H7 (cell line): ENCODE measurements at places on chromosomes 2 and 18.

- DNase-seq, result no peak
These were observed 1.2 kb upstream of the SELENOI start for GRCh38 chr2:26344581-26345282.

DNA sequence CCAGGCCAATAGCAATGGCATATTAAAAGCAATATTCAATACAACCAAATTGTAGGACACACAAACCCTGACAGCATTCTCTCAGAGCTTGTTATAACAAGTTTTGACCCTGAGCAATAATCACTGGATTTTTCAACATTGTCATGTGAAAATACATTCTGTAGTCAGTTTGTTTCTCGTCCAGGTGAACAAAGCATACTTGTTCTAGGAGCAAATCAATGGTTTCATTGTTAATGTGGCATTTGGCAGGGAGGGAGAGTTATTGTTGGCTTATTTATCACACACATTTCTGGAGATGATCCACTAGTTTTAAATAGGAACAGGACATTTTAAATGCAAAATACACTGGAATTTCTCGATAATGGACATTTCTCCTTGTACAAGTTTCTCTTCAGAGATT lies 69.9 kb upstream of the L3MBTL4 start:
- DNase-seq, result no peak

DNA sequence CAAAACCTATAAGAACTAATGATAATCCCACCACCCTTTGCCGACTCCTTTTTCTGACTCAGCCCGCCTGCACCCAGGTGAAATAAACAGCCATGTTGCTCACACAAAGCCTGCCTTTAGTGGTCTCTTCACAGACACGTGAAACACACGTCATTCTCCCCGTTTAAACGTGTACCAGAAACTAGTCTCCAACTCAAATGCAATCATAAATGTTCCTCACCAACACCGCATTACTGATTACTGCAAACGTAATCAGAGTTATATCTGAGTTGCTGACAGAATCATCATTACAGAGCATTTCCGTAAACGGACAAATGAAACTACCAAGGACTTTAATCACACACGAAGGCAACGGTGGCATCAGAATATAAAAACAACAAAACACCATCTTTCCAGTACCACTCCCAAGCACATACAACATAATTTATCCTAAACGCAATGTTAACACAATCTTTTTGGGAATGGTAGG lies 1.9 kb downstream of the CLK1 start:
- DNase-seq, result peak; percentile 29

DNA sequence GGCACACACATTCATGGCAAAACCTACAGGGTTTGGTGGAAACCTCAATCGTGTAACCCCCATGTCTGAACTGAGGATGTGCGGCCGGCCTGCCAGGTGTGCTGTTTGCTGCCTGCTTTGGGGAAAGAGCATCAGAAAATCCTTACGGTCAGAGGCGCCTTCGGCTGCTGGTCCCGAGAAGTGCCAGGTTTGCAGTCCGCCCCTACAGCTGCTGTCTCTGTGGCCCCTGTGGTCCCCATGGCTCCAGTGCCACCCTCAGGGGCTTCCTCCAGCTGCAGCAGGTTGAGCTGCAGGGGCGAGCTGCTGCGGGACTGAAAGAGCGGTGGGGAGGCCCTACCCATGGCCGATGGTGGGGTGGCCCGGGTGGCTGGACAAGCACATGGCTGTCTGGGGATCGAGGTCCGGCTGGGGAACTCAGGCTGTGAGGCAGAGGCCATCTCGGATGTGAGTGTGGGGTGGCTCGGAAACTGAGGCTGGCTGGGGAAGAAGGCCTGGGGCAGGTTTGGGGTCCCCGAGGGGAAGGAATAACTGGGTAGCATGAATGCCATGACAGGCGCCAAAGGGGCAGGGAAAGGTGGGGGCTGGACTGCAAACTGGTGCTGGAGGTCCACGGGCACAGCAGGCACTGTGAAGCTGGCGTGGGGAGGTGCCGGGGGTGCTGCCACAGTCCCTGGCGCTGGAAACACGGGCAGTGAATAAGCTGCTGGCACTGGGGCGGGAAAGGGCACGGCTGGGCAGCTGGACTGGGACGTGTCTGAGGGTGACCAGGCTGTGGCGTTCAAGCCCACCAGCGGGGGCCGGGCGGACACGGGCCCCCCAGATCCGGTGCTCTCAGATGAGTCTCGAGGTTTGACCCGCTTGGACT lies 13.2 kb upstream of the HES6 start:
- no peak for DNase-seq

GRCh38 chr2:19802086-19802841 lies 99.5 kb downstream of the TTC32 start:
- DNase-seq, result no peak

DNA sequence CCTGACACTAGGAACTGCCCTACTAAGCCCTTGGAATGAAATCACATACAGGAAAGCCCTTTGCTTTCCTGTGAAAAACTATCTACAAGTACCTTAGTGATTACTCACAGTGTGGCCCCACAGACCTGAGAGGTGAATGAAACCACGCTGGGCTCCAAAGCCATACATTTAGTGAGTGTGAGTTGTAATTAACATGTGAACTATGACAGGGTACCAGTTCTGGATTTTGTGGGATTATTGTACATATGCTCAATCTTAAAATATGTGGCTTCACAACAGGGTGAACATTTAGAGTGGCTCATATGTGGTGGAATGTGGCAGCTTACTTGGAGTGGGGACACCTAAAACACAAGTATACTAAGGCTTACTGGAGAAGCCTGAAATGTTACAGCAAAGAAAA lies 12.3 kb downstream of the KCTD1 start:
- no peak for DNase-seq

- DNase-seq, result no peak
These were observed 133.6 kb downstream of the SP3 start for GRCh38 chr2:173831312-173832229.

GRCh38 chr2:240596491-240596931 lies 10.0 kb downstream of the CAPN10 start:
- peak; percentile 60 for DNase-seq

DNA sequence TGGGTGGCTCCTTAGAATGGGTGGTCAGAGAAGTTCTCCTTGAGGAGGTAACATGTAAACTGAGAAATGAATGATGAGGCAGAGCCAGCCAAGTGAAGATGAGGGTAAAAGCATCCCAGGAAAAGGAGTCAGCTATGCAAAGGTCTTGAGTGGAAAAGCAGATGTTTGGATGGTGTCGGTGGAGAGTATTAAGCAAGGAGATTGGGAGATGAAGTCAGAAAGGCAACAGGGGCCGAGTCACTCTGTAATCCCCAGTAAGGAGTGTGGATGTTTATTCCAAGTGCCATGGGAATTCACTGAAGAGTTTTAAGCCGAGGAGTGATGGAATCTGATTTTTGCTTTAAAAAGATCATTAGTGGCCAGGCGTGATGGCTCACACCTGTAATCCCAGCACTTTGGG lies 3.4 kb upstream of the STAMBP start:
- no peak for DNase-seq

- no peak for DNase-seq
These were observed 108.3 kb downstream of the ATL2 start for GRCh38 chr2:38268691-38269327.

DNA sequence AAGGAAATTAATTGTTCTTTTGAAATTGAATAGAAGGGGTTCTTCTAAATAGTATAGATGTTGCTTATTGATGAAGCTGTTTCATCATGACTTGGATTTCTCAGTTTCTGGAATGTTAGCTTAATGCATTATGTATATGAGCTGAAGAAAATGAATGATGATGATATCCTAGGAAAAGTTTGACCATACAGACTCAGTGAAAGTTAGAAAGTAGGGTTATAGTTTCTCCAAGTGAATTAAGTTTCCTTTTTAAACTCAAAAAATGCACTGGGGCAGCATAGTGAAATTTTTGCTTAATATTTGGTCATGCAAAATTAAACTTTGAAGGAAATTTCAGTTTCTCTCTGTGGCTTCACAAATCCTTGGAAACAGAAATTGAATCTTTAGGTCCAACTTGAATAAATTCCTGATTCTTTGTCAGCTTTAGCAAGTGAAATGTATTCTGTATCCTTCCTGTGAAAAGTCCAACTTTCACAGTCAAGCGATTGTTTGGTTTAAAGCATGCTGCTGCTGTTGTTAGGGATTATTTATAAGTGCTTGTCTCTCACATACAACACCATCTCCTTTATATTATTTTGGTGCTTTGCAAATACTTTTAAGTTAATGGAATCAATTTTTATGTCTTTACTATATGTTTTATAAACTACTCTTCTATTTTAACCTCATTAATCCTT lies 78.2 kb downstream of the PIK3C3 start:
- no peak for DNase-seq

DNA sequence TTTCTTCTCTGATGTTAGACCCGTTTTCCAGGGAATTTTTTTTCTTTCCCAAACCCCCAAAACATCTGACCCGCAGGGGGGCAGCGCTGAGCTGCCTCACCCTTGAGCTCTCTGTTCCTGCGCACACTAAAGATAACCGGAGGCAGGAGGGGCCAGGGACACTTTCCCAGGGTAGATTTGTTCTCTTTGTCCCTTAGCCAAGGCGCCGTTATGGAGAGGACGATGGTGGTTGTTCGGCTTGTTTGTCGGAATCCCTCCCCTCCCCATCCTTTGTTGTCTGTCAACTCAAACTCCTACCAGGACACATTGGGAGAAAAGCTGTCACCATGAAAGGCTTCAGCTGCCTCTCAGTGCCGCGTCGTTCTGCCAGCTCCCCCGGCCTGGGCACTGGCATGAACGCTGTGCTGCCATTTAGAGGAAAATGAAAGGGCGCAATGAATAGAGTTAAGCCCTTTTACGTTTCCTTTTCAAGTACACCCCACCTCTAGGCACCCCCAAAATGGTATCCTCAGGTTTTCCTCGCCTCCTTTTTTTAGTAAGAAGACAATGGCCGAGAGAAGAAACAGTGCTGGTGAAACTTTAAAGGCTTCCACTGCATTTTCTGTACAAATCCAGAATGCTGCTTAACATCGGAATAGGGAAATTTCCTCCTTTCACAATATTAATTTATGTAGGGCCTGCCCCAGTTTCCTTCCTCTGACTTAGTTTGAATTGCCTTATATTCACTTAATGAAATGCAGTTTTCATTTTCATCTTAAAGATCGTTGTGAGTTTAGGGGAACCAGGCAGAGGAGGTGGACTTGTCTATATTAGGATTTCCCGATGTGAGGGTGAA lies 62.1 kb downstream of the RND3 start:
- DNase-seq, result peak; percentile 48

DNA sequence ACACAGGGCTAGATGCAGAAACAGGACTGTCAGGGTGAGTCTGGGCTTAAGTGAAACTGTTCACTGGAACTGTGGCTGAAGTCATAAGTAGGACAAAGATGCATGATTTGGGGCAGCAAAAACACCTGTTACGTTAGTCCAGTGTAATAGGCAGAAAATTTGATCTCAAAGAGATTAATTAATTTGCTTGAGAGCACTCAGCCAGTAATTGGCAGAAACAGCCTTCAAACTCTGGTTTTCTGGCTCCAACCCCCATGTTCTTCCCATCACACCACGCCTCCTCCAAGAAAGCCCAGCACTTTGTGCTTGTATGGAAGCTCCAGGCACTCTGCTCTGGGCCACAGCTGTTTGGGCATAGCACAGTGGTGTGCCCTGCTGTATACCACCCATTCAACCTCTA lies 54.0 kb downstream of the CNTNAP5 start:
- no peak for DNase-seq

DNA sequence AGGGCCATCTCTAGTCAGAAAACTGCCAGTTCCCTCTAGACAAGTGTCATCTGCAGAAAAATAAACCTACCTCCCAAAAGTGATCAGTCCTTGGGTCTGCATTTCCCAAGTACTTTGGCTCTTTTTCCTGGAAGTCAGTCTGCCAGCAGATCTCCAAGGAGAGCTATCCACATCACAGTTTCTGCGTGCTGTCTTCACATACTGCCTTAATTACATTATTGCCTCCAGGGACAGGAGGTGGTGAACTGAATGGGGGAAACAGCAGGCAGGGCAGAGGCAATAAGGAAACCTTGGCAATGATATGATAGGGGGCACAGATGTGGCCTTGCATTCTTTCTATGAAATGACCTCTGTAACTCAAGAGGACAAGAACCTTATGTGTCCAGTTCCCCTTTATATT lies 105.9 kb upstream of the SIX2 start:
- no peak for DNase-seq

GRCh38 chr2:106257830-106258229 lies 63.7 kb upstream of the UXS1 start:
- no peak for DNase-seq

GRCh38 chr2:72108121-72108520 lies 39.5 kb downstream of the CYP26B1 start:
- no peak for DNase-seq

- DNase-seq, result no peak
These were observed 55.7 kb downstream of the MEIS1 start for GRCh38 chr2:66490588-66491001.

GRCh38 chr2:164053021-164053420 lies 317.2 kb upstream of the FIGN start:
- DNase-seq, result no peak

DNA sequence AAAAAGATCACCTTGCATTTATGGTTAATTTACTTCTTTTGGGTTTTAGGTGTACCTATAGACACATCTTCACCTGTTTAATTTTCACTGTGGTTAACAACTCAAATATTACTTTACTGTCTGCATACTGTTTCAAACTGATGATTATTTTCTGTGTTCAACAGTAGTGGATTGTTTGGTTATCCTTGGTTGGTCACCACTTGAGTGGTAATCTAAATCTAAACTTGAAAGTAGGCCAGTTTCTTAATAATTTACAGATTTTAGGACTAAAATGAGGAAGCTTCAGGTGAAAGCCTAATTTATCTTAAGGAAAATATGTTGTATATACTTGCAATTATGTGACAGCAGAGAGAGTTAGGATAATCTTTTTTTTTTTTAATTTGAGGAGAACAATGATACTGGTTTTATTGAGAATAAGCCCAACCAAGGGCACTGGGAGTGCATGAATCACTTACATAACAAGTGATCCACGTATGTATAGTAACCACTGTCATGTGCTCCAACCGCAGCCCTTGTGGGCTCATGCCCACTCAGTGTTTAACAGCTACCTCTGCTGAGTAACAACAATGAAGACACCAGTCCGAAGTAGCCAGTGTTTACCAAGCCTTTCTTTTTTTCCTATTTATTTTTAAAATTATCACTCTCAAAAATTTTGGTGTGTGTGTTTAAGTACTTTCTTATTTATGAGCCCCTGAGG lies 31.0 kb upstream of the WDSUB1 start:
- DNase-seq, result no peak

DNA sequence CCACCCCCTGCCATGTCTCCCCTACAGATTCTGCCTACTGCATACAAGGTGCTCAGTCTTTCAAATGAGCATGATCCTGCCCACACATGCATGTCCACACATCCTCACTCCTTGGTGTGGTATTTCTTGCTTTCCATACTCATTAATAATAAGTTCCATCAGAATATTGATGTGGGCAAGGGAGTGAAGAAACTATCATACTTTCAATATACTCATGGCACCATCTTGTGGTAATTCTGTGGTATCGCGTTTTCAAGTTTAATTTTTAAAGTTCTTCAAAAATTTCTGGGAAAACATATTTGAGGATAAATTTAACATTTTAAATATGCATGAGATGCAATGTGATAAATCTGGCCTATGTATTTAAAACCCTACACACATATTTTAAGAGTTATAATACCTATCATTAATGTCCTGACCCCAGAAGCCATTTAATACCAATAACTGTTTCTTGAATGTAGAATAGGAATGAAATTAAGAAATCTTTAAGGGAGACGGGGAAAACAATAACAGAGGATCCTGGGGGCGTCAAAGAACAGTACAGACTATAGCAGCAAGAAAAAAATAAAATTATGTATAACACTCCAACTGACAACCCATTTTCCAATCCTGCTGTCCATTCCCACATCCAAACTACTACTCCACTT lies 110.1 kb downstream of the ZNF385B start:
- DNase-seq, result peak; percentile 22

GRCh38 chr2:85958731-85959130 lies 69.9 kb upstream of the ST3GAL5 start:
- no peak for DNase-seq
